ENCODE measurements at places on chromosomes 2 and 18. TPM values are rescaled to one million over a fixed set of nuclear protein-coding genes. Genes with fewer than 3 reads are reported as not detected.
A peak's percentile ranks its signal among the peaks of the same experiment; 100 is the strongest.

Gene BOLL
- not detected for total RNA-seq

GRCh38 chr18:58908006-58908405 lies 43.3 kb downstream of the ZNF532 start:
- no peak for DNase-seq

Gene RNMT
- total RNA-seq = 27.0 TPM

DNA sequence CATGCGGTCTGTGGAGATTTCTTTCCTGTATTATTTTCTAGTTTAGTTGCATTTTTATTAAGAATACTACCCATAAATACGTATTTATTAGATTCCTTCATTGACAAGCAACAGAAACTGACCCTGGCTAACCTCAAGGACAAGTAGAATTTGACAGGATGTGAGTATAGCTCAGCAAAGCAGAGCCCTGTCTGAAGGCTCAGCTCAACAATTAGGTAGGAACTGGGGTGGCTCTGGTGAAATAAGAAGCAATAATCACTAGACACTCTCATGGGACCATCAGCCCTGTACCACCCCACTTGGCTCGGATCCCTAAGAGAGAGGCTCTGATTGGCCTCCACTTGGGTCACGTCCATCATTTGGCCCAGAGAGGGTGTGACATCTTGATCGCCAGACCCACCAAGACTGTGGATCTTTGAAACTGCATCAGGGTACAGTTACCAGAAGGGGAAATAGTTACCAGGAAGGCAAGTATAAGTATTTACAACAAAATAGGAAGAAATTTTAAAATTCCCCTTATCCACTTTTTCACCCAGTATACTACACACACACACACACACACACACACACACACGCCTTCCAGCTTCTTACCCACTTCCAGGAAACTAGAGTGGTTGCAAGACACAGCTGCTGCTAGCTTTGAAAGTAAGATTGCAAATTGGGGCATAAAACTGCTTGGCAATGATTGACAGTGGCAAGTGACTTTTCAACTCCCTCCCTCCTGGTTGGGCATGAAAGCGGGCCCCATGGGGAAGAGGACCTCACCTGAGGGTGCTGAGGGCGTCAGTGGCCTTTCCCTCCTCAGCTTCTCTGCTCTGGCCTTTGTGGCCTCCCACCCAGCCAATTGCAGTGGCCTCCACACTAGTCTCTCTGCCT lies 41.8 kb downstream of the KCTD18 start:
- no peak for DNase-seq

- no peak for DNase-seq
Observed at GRCh38 chr2:212692466-212692865, 153.9 kb upstream of the ERBB4 start.

Gene VAMP8
- 8.2 TPM for total RNA-seq

Gene SERPINB12
- total RNA-seq = not detected

Gene IER3IP1
- total RNA-seq = 9.5 TPM

GRCh38 chr2:177282181-177282641 lies 17.7 kb upstream of the NFE2L2 start:
- no peak for DNase-seq

GRCh38 chr18:13239171-13239956 lies 20.8 kb downstream of the LDLRAD4 start:
- DNase-seq = peak; percentile 55

GRCh38 chr2:3598912-3599854 lies 4.3 kb downstream of the COLEC11 start:
- no peak for DNase-seq

DNA sequence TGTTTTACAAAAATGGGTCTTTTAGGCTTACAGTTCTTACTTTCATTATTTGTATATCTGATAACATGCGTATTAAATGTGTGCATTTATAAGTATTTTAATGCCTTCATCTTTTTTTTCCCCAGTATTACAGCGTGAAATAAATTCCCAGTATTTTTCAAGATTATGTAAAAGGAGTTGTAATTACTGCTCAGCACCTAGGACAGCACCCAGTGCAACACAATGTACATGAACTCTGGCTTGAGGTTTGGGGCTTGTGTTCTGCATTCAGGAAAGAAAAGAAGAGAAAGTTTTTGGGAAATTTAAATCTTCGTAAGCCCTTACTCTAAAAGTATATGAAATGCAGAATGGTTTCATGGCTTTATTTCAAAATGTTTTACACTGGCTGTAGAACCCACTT lies 16.7 kb downstream of the ZNF638 start:
- DNase-seq = no peak

GRCh38 chr2:28325173-28325566 lies 67.5 kb upstream of the FOSL2 start:
- no peak for DNase-seq

GRCh38 chr2:203688798-203689197 lies 17.6 kb upstream of the CD28 start:
- DNase-seq = no peak

DNA sequence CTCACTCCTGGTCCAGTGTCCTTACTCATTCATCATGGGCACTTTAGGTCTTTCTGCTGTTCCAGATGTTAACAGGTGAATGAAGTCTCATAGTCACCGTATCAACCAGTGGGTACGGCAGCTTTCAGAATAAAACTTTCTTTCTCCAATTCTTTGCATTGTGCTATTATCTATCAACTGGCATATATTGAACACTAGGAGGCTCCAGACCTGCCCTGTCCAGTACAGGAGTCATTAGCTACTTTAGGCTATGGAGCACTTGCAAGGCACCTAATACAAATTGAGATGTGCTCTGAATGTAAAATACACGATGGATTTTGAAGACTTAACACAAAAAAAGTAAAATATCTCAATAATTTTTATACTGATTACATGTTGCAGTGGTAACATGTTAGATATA lies 43.2 kb upstream of the NEB start:
- no peak for DNase-seq

DNA sequence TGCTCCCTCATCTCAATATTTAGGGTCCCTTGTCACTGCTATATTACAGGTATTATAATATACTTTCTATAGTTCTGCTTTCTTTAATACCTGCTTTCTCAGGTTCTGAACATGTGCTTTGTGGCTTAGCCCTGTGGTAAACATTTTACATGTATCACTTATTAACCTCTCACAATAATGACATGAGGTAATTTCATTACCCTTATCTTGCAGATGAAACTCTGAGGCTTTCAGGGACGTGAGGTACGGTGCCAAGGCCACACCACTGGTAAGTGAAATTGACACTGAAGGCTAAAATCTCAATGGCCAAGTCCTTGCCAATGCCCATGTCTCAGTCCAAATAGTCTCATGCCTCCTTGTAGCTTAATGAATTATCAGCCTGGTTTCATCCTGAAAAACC lies 21.7 kb downstream of the LINC00305 start:
- no peak for DNase-seq

Gene CMPK2
- total RNA-seq = 5.5 TPM

DNA sequence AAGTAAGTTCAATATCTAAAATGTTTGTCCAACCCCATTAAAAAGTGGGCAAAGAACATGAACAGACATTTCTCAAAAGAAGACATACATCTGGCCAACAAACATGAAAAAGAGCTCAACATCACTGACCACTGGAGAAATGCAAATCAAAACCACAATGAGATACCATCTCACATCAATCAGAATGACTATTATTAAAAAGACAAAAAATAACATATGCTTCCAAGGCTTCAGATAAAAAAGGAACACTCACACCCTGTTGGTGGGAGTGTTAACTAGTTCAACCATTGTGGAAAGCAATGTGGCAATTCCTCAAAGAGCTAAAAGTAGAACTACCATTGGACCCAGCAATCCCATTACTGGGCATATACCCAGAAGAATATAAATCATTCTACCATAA lies 931.1 kb downstream of the LRP1B start:
- no peak for DNase-seq

DNA sequence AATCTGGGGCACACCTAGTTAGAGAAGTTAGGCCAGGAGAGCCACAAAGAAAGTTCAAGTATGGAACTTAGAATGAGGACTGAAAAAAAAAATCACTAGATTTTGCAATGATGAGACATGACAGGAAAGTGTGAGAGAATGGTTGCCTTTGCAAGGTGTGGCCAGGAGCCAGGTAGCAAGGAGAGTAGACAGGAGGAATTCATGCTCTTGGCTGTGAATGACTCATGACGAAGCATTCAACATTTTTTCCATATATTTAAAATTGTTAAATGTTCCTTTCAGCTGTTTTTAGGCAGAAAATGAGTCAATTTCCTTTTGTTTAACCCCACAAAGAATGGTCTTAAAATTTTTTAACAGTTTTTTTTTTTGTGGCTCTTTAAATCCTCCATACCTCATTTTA lies 636.9 kb downstream of the PLCL1 start:
- no peak for DNase-seq

DNA sequence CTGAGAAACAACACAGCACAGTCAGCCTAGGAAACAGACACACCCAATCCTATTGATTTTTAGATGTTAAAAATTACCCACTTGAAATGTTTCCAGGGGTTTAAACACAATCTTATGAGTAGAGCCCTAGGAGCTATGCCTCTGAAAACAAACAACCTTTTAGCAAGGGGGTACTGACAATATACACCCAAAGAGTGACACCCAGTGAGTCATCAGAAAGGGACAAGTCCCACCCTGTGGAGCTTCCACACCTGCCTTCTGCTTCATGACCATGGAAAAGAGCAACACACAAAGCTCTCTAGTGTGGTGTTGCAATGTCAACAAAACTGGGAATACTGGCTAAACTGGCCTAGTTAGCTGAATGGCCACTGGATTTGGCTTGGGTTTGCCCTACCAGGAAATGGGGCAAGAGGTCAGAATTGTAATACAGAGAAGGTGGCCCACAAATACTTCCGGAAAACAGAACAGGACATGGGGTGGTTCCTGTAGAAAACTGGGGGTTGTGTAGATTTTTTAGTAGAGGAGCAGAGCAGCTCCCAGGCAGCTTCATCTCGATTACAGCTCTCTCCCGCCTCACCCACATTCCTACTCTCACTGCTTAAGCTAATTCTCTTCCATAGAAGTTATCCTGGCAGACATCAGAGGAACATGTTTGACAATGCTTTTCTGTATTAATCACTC lies 98.2 kb downstream of the GAREM1 start:
- no peak for DNase-seq

GRCh38 chr2:225002656-225003045 lies 39.6 kb downstream of the DOCK10 start:
- DNase-seq = no peak

DNA sequence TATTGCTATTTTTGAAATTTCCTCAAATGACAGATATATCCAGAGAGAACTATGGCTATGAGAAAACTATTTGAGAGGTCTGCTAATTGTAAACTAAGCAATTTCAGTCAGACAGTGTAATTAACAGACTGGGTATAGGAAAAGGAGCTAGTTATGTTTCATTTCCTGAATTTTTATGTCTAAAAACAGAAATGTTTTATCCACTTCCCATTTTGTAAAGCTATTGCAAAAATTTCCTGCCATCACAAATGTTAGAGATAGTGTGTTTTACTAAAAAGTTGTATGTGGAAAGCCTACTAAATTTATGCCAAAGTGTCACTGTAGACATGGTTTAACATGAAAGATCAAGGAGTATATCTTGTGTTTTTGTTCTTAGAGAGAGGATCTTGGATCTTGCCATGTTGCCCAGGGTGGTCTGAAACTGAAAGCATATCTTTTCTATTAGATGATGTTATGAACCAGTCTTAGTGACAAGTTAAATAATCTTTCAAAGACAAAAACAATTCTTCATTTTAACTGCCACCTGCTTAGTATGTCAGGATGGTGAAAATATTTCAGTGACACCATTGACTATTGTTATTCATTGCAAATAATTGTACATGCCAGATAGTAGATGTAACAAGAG lies 40.5 kb upstream of the ITPRID2 start:
- DNase-seq = no peak

Gene MARCHF7
- total RNA-seq = 86.5 TPM

Gene DCDC2C
- not detected for total RNA-seq

DNA sequence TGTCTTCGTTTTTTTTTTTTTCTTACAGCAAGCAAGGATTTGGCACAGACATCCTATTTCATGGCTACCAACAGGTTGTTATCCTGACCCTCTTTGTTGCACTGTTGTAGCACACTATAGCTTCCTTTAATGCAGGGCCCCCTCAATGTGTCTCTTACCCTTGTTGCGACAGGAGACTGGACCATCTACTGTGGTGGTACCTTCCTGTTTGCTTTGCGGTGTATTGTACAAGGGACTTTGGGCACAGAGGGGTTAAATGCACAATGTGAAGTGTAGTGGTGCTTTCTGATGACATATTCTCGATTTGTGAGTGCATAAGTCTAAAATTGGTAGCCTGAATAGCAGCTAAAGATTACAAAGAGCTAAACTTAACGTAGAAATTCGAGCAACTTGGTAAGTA lies 27.5 kb downstream of the CCNT2 start:
- DNase-seq = no peak

Gene GPN1
- 17.8 TPM for total RNA-seq

DNA sequence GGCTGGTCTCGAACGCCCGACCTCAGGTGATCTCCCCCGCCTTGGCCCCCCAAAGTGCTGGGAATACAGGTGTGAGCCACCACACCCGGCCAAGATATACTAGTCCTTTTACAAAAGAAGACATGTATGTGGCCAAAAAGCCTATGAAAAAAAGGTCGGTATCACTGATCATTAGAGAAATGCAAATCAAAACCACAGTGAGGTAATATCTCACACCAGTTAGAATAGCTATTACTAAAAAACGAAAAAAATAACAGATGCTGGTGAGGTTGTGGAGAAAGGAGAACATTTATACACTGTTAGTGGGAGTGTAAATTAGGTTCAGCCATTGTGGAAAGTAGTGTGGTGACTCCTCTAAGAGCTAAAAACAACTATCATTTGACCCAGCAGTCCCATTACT lies 26.4 kb downstream of the KLHL23 start:
- no peak for DNase-seq

DNA sequence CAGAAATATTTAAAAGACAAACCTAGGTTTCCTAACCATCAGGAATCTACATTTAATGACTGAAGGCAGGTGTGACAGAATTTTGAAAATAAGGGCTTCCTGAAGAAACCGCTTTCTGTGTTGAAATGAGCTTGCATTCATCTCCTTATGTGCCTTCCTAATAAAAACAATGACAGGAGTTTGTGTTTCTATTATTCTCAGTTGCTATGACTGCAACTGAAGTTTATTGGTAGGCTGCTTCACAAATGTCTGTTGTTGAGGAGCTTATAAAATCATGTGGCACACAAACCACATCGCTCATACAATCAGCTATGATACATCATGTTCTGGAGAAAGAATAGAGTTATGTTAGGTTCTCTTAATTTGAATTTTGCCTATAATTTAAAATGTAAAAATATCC lies 362.7 kb upstream of the SLC8A1 start:
- no peak for DNase-seq

DNA sequence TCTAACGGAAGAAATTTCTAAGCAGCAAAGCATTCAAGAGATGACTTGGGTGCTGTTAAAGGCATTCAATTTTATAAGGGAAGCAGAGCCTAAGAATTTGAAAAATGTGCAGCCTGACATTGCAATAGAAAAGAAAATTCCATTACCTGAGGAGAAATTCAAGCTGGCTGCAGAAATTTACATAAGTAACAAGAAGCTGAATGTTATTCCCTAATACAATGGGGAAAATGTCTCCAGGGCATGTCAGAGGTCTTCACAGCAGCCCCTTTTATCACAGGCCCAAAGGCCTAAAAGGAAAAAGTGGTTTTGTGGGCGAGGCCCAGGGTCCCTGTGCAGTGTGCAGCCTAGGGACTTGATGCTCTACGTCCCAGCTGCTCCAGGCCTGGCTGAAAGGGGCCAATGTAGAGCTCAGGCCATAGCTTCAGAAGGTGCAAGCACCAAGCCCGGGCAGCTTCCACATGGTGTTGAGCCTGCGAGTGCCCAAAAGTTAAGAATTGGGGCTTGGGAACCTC lies 306.7 kb downstream of the RDH14 start:
- no peak for DNase-seq

Gene NDUFV2
- total RNA-seq = 325 TPM
